ENCODE measurements at places on chromosomes 2 and 18.

GRCh38 chr2:147740211-147740927 is 104.5 kb upstream of the ACVR2A start:
- DNase-seq = no peak

DNA sequence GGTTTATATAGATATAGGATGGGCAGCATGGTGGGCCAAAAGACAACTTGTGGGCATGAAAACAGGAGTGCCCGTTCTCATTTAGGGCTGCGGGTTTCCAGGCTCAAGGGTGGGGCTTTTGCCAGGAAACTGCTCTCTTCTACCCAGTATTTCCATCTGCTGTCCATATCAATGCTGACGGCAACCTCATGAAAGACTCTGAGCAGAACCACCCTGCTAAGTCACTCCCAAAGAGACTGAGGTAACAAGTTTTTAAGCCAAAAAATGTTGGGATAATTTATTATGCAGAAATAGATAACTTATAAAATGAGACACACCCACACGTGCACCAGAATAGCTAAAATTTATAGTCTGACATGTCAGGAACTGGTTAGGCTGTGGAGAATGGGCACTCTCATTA is 36.1 kb upstream of the MPPE1 start:
- no peak for DNase-seq

GRCh38 chr2:126809340-126809739 is 89.3 kb upstream of the TEX51 start:
- DNase-seq = no peak

DNA sequence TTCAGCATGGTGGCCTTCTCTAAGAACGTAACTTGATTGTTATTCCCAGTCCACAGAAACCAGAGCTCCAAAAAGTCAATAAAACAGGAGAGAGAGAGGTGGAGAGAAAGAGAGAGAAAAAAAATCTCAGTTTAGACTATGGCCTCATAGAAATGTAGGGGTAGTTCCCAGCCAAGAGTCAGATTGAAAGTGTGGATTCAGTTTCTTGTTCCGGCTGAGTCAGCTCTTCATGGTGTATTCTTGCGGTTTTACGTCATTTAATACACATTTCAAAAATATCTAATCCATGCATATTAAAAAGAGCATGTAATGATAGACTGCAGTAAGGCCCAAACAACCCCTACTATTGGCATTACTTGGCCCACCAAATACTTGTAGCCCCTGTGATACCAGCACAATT is 303.9 kb downstream of the ETAA1 start:
- no peak for DNase-seq

GRCh38 chr2:195596840-195597239 is 60.2 kb upstream of the SLC39A10 start:
- no peak for DNase-seq

All from GM13976 (cell line).